CMK (cell line): ENCODE measurements at places on chromosomes 4 and X.

DNA sequence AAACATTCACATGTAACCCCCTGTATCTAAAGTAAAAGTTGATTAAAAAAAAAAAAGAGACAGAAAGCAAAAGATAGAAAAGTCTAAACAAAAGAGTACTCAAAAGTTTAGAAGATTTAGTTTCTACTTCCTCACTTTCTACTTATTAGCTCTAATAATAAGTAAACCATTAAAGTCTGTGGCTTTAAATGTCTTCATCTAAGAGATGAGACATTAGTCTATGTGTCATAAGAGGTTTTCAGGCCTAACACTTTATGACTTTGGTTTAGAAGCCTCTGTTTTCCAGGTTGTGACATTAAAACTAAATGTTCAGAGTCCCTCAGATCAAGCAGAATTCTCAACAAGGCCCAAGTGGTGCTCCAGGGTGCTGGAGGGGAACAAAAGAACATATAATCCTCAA, 42.2 kb upstream of the GUCY1A1 start:
- DNase-seq: no peak

DNA sequence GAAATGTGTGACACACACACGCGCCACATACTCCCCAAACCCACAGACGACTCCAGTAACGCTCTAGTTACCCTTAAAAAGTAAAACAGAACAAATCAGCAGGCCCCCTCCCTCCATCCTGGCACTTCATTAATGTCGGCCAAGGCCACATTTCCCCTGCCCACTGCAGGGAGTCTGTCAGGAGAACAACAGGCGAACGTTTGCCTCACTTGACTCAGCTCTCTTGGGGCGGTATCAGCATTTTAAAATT, 671 bp upstream of the FHIP1A start:
- no peak for DNase-seq

GRCh38 chr4:89072921-89073320, 15.9 kb upstream of the FAM13A start:
- no peak for DNase-seq

GRCh38 chr4:160353548-160353947, 1250.7 kb downstream of the RAPGEF2 start:
- no peak for DNase-seq

DNA sequence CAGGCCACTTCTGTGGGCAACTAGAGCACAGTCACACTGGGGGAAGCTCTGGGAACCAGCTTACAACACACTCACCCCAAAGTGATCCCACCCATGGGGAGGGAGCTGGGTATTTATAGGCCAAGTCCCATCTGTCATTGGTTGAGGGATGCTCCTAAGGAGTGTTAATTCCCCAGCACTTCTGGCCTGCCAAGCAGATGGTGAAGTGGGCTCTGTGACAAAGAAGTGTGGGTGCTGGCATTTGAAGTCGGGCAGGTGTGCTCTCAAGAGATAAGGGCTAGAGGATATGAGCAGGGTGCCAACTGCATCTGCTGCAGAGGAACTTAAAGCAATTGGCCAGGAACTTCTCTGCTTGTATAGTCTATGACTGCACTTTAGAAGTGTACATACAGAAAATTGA, 30.9 kb downstream of the PTCHD1 start:
- no peak for DNase-seq

DNA sequence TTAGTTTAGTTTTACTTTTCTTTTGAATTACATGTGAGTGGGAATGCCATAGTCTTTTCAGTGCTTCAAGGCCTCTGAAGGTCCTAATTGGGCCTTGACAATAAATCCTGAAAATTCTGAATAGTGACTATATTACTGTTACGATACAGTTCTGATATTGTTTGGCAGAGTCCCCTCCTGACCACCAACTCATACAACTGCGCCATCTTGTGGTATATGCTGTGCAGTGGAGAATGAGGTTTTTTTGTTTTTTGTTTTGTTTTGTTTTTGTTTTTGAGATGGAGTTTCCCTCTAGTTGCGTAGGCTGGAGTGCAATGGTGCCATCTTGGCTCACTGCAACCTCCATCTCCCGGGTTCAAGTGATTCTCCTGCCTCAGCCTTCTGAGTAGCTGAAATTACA, 56.6 kb upstream of the CHRDL1 start:
- no peak for DNase-seq

GRCh38 chr4:40662962-40663604, 33.4 kb upstream of the RBM47 start:
- DNase-seq: no peak

GRCh38 chr4:135917011-135917410, 1615.3 kb downstream of the PCDH18 start:
- no peak for DNase-seq
